ENCODE measurements at places on chromosomes 11 and 22. TPM values are rescaled to one million over a fixed set of nuclear protein-coding genes. Genes with fewer than 3 reads are reported as not detected.

INS gene
- not detected for total RNA-seq

TSPO gene
- 292 TPM for total RNA-seq

KCNQ1 gene
- total RNA-seq, result not detected

FGF4 gene
- not detected for total RNA-seq

DNA sequence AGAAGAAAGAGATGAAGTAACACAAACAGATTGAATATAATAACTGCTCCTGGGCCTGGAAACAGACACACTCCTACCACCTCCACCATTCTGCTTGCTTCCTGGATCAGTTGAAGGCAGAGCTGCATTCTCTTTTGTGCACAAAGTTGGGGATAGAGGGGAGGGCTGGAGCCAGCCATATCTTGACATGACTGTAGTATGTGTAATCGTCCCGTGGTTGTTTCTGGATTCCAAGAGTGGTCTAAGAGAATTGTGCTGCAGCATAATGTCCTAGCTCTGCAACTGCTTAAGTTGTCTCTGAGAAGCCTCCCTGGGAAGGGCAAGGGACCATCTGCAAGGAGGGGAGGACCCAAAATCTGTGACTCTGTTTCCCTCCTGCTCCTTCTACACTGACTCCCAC is 3.2 kb downstream of the CRY2 start:
- no peak for DNase-seq

DNA sequence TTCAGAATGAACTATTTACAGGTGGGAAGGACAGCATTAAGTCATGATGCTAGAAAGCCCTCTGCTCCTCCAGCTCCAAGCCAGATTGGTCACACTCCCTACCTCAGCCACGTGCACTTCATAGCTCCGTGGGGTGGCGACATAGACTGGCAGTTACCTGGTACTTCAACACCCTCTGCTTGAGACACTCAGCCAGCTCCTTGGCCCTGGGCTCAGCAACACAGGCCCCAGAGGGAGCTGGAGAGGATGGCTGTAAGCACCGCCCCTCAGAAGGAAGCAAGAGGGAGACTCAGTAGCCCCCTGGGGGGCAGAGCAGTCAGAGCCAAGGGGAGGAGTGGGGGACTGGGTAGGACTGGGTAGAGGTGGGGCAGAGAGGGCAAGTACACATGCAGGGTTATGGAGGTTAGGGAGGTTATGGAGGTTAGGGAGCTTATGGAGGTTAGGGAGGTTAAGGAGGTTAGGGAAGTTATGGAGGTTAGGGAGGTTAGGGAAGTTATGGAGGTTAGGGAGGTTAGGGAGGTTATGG is 102.1 kb upstream of the BID start:
- DNase-seq, result no peak

GRCh38 chr11:110297076-110297725 is 787 bp upstream of the RDX start:
- no peak for DNase-seq

DNA sequence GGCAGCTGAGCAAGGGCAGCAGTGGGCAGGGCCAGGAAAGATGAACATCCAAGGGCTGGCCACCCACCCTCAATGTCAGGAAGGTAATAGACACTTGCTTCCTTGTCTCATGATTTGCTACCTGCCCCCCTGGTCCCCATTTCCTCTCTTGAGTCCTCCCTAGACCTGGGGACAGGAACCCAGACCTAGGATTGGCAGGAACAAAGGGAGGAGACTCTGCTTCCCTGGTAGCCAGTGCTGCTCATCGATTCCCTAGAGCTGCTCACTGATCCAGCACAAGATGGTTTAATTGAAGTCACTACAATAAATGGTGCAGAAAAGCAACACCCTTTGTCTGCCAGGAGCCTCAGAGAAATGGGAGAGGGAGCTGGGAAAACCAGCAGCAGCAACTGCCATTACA is 67.8 kb upstream of the CHST1 start:
- DNase-seq, result no peak

DNA sequence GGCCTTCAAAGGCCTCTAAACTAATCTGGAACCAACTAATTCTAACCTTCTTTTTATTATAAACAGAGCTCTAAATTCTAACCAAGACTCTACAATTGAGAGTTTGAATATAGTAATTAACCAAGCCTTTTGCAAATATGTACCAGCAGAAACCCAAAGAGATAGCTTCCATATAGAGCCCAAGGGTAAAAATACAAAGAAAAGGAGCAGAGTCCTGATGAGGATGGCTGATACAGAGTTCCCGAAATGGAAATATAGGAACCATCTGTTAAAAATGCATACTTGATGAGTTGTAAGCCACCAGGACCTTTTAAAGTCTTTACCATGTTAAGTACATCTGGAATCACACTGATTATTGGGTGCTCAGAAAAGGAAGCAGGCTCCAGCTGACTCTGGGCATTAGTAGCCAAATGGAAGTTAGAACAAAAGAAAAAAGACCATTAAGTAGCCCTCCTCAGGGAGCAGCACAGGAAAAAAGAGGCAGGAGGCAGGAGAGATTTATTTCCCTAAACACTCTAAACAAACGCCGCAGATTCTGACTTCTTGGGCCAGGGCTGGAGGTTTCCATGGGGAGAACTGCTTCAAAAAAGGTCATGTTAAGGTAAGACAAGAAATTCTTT is 463.1 kb upstream of the FAT3 start:
- DNase-seq, result no peak

DNA sequence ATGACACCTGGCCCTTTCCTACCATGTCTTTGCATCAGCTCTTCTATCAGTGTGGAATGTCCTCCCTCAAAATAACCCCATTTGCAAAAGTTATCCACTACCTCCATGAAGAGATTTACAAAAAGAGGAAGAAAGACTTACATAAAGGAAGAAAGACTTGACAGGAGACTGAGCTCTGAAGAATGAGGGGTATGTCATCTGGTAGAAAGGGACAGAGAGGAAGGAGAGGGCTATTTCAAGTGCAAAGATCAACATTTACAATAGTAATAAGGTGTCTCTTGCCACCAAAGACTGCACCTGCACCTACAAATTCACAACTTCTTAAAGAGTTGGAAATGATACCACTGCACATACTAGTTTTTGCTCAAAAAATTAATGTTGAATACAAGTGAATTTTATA is 18.2 kb downstream of the PAK1 start:
- DNase-seq, result no peak
